G401 (cell line): ENCODE measurements at places on chromosomes 6 and 20. TPM values are rescaled to one million over a fixed set of nuclear protein-coding genes. Genes with fewer than 3 reads are reported as not detected.
A peak's percentile ranks its signal among the peaks of the same experiment; 100 is the strongest.

GRCh38 chr6:149063468-149063867 lies 254.0 kb upstream of the TAB2 start:
- DNase-seq, result no peak

GRCh38 chr6:71393471-71393870 lies 104.9 kb downstream of the OGFRL1 start:
- peak; percentile 25 for DNase-seq

- no peak for DNase-seq
These were observed 11.3 kb downstream of the MYLK2 start for GRCh38 chr20:31830406-31830981.

DNA sequence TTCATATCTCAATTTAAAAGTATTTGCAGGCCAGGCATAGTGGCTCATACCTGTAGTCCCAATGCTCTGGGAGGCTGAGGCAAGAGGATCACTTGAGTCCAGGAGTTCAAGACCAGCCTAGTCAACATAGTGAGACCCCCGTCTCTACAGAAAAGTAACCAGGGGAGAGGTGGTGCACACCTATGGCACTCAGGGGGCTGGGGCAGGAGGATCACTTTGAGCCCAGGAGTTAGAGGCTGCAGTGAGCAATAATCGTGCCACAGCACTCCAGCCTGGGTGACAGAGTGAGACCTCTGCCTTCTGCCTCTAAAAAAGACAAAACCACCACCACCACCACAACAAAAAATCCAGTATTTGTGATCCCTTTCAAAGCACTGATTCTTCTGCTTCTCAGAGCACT lies 185.5 kb upstream of the QKI start:
- no peak for DNase-seq

GRCh38 chr6:142469220-142469619 lies 167.4 kb downstream of the ADGRG6 start:
- DNase-seq, result no peak

DNA sequence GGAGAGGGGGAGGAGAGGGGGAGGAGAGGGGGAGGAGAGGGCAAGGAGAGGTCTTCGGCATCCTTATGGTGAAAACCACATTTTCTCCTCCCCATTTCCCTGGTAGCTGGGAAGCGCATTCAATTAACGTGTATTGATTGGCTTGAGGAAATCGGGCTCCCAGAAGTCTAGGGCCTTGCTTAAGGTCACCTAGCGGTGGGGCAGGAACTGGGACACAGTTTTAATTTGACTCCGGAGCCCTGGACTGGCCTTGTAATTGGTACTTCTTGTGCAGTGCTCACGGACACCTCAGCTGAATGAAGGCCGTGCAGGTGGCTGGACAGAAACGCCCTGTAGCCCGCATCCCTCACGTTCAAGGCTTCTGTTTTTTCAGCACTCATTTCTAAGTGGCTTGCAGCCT lies 42.8 kb downstream of the CTCFL start:
- peak; percentile 27 for DNase-seq

DNA sequence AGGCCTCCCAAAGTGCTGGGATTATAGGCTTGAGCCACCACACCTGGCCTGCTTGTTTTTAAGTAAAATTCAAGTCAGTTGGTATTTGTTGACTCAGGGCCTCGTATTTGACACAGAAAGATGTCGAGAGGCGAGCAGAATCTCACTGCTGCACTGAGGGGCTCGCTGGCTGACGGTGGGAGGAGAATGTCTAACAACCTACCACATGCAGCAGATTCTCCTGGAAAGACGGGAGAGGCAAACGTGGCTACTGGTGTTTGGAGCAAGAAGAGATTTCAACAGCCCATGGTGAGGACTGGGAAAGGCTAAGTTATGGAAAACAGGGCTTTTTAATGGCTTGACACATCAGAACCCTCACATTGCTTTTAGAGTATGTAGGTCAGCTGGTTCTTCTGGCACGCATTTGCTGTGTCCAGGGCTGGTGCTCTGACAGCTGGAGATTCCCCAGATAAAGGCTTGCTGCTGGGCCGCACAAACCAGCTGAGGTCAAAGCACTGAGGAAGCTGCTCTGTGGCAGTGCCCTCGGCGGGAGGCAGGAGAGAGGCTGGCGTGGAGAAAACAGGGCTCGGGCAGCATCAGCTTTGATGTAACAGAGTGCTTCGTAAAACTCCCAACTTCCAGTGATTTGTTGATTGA lies 84.2 kb upstream of the FRMD1 start:
- no peak for DNase-seq

DNA sequence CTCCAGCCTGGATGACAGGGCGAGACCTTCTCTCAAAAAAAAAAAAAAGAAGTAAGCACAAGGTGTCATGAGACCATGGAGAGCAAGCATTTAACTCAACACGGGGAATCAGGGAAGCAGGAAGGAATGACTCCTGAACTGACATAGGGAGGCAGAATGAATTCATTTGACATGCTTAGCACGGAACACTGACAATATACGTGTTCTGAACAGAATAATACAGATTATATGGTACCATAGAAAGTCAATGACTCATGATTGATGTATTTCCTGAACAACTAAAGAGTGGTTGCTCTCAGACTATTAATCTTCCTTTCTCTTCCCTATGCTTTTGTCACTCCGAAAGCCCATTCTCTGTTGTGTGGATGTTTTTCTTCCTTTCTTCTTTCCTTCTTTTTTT lies 20.7 kb upstream of the ASIP start:
- no peak for DNase-seq

GRCh38 chr6:137550535-137550934 lies 56.3 kb upstream of the OLIG3 start:
- DNase-seq, result no peak

GRCh38 chr6:16163066-16163465 lies 34.2 kb downstream of the MYLIP start:
- DNase-seq, result no peak

DNA sequence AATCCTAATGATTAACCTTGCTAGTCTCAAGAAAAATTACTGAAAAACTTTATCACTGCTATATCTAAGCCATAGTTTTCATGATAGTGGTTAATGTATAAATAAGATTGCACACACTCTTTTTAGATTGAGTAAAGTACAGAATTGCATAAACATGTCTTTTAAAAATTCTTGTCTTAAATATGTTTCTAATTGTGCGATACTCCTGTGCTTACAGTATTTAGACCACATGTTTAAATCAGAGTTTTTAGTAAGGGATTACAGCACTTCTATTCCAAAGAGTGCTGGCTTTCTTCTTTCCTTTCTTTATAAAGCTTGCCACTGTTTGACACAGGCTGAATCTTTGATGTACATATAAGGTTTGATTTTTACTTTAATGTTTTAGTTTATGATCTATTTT lies 36.8 kb upstream of the RGS17 start:
- no peak for DNase-seq

- no peak for DNase-seq
These were observed 61.7 kb downstream of the E2F3 start for GRCh38 chr6:20463396-20463795.

DNA sequence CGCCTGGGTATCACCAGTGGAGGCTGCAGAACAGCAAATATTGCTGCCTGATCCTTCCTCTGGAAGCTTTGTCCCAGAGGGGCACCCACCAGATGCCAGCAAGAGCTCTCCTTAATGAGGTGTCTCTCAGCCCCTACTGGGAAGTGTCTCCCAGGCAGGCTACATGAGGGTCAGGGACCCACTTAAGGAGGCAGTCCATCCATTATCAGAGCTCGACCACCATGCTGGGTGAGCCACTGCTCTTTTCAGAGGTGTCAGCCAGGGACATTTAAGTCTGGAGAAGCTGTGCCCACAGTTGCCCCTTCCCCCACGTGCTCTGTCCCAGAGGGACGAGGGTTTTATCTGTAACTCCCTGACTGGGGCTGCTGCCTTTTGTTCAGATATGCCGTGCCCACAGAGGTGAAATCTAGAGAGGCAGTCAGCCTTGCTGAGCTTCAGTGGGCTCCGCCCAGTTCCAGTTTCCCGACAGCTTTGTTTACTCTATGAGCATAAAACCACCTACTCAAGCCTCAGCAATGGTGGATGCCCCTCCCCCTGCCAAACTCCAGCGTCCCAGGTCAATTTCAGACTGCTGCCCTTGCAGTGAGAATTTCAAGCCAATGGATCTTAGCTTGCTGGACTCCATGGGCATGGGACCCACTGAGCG lies 25.9 kb upstream of the AIG1 start:
- no peak for DNase-seq

- DNase-seq, result no peak
These were observed 8.2 kb downstream of the C6orf62 start for GRCh38 chr6:24710519-24711303.

DNA sequence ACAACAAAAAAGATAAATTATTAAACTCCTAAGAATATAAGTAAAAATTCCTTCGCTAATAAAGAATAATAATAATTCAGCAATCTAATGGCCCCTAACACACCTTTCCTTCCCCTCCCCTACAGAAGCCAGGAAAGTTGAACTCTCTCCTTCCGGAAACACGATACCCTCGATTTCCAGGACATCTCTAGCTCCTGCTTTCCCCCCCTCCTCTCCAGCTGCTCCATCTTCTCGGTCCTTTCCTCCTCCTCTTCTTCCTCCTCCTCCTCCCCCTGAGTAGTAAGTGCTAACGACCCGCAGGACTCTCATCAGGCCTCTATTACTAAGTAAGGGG lies 603 bp downstream of the TASP1 start:
- no peak for DNase-seq

- DNase-seq, result no peak
These were observed 126.5 kb downstream of the CDK19 start for GRCh38 chr6:110688661-110689268.

GRCh38 chr20:10513931-10514575 lies 78.9 kb downstream of the SLX4IP start:
- DNase-seq, result no peak

- DNase-seq, result peak; percentile 76
These were observed 83.8 kb downstream of the FNDC1 start for GRCh38 chr6:159252955-159253508.

DNA sequence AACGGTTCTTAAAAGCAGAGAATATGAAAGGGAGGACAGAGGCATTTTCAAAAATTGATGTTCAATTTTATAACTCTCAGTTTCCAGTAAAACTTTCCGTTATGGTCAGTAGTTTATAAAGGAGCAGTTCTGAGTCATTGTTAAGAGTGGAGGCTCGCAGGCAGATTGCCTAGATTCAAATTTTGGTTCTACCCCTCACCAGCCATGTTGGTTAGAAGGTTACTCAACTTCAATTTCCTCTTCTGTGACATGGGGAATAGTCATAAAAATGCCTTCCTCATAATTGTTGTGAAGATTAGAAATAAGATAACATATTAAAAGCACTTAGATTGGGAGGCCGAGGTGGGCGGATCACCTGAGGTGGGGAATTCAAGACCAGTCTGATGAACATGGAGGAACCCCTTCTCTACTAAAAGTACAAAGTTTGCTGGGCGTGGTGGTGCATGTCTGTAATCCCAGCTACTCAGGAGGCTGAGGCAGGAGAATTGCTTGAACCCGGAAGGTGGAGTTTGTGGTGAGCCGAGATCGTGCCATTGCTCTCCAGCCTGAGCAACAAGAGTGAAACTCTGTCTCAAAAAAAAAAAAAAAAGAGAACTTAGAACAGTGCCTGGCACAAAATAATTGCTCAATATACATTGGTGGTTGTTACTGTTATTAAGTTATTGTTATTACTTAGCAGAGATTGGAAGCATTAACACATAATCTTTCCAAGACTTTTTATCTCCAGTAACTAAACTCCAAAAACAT lies 348.9 kb downstream of the NRN1 start:
- DNase-seq, result no peak

GRCh38 chr20:59428441-59429205 lies 128.2 kb downstream of the EDN3 start:
- DNase-seq, result no peak

GRCh38 chr20:36726168-36726567 lies 19.7 kb downstream of the NDRG3 start:
- DNase-seq, result peak; percentile 74

DNA sequence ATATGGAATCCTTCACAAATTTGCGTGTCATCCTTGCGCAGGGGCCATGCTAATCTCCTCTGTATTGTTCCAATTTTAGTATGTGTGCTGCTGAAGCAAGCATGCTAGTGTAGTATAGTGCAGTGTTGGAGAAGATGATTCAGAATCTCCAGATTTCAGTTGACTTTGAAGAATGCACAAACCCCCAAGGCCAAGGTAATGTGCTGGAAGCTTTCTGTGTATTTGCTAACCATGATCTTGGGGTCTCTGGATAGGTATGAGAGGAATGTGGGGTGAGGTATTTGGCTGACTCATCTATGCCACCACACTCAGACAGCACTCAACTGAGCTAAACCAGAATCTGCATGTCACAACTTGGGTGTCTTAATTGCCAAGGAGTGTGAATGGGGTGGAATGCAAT lies 42.6 kb upstream of the DEK start:
- no peak for DNase-seq

GRCh38 chr6:11711984-11712711 lies 66.5 kb downstream of the ADTRP start:
- DNase-seq, result no peak

DNA sequence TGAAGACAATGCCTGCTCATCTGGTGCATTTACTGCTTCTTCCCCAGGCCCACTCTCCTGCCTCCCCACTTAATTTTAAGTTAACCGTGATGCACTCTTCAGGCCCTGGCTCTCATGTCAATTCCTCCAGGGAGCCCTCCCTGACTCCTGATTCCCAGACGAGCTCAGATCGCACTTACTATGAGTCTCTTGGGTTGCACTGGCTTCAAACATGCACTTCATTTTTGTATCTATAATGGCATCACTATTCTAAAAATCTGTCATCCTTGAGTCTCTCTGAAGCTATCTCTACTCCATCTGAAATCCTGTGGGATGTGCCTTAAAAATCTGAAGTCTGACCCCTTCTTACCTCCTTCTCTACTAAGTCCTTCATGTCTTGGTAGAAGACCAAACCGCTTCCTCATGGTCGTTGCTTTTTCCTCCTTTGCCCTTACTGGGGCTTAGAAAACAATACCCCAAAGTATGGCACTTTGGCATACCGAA lies 24.7 kb downstream of the COX4I2 start:
- DNase-seq, result no peak

DNA sequence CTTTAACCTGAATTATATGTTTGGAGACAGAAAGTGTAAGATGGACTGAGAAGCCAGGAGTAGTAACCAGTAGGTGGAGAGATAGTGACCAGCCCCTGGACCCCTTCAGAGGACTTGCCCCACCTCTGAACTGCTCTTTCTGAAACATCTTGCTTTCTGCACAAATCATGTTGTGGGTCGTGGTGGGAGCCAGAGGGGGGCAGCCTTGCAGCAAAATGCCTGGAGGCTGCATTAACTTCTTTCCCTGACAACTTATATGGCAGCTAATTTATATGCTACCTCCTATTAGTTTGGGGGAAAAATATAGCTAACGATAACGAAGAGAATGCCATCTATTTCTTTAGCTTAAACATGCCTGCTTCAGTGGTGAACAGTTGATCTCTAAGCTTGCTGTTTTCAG lies 859.8 kb downstream of the MAFB start:
- DNase-seq, result no peak

GRCh38 chr20:57960803-57961575 lies 251.2 kb upstream of the PMEPA1 start:
- peak; percentile 5 for DNase-seq

DNA sequence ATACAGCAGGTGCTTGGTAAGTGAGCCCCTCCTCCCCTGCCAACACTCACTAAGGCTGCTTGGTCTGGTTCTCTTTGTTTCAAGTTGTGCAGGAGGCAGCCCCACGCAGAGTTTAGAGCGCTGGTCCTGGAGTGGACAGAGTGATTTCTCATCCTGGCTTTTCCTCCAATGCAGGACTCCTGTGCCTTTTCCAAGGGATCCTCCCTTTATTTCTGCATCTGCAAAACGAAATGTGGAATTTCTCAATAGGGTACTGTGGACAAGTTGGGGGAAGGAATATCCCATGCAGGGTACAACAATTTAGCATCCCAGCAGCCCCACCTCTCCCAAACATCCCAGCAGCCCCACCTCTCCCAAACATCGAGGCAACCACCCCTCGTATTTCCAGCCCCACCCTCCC lies 30.6 kb upstream of the CCDC167 start:
- DNase-seq, result no peak

The C6orf58 gene
- total RNA-seq, result not detected in 2 replicates

The CRIP3 gene
- not detected in 2 replicates for total RNA-seq

The SIRPA gene
- 14.7 and 16.7 TPM in 2 replicates for total RNA-seq
